ENCODE measurements at places on chromosomes 12 and 14. TPM values are rescaled to one million over a fixed set of nuclear protein-coding genes. Genes with fewer than 3 reads are reported as not detected.

The HRK gene
- 0.03 TPM for total RNA-seq

The ALDH2 gene
- 259 TPM for total RNA-seq

DNA sequence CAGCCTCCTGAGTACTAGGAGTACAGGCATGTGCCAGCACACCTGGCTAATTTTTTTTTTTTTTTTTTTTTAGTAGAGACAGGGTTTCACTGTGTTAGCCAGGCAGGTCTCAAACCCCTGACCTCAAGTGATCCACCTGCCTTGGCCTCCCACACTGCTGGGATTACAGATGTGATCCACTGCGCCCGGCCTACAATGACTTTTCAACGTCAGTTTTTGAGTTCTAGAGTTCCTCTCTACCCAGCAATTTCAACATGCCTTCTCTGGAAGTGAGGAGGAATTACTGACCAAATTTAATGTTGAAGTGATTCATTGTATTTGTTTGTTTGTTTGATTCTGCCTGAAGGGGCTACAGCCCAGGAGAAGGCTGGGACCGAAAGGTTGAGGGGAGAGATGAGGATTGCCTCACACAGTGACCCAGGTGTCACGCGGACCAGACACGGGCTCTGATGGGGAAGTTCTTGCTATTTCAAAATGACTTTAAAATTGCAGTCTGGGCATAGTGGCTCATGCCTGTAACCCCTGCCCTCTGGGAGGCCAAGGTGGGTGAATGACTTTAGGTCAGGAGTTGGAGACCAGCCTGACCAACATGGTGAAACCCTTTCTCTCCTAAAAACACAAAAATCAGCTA lies 8.6 kb upstream of the DENR start:
- no peak for DNase-seq

GRCh38 chr12:6768437-6768914 lies 2.3 kb downstream of the PTMS start:
- DNase-seq, result no peak

DNA sequence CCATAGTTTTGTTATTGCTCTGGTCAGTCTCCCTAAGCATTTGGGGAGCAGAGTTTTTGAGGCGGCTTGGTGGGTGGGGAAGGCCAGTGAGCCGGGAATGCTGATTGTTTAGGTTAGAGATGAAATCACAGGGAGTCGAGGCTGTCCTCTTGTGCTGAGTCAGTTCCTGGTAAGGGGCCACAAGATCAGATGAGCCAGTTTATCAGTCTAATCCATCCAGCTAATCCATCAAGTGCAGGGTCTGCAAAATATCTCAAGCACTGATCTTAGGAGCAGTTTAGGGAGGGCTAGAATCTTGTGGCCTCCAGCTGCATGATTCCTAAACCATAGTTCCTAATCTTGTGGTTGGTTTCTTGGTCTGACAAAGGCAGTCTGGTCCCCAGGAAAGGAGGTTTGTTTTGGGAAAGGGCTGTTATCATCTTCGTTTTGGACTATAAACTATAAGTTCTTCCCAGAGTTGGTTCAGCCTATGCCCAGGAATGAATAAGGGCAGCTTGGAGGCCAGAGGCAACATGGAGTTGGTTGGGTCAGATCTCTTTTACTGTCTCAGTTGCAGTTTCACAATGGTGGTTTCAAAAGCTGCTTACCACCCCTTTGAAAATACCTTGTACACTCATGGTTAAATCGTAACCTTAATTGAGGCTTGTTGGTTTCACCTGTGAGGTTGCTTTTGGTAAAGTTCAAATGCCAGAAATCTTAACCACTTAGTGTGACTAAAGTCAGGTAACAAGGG lies 33.6 kb upstream of the HIGD1C start:
- DNase-seq, result no peak

DNA sequence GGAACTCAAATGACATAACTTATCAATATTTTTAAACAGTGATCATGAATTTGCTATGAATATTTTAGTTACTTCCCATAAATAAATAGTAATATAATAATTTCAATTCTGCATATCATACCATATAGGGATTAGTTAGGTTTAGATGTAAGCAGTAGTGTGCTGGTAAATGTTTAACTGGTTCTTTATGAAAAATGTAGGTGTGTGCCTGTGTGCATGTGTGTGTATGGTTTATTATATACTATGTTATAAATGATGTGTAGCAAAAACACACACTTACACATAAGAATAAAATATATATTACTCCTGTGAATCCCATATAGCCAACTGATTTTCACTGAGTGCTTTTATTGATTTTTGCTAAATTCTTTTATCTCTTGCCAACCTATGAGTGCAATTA lies 14.0 kb upstream of the BHLHE41 start:
- no peak for DNase-seq

GRCh38 chr14:92160619-92161018 lies 38.9 kb downstream of the CPSF2 start:
- no peak for DNase-seq

- no peak for DNase-seq
Observed at GRCh38 chr12:128794661-128795529, 28.9 kb downstream of the SLC15A4 start.

GRCh38 chr14:37246427-37246829 lies 48.7 kb downstream of the MIPOL1 start:
- no peak for DNase-seq

Data from mucosa of gallbladder (tissue), 1 donor.